HS-27A (cell line): ENCODE measurements at places on chromosomes 12 and 14.

- DNase-seq, result no peak
Observed at GRCh38 chr14:58822856-58823255, 185.1 kb downstream of the DACT1 start.

GRCh38 chr12:47122602-47123001 lies 42.8 kb upstream of the AMIGO2 start:
- no peak for DNase-seq

DNA sequence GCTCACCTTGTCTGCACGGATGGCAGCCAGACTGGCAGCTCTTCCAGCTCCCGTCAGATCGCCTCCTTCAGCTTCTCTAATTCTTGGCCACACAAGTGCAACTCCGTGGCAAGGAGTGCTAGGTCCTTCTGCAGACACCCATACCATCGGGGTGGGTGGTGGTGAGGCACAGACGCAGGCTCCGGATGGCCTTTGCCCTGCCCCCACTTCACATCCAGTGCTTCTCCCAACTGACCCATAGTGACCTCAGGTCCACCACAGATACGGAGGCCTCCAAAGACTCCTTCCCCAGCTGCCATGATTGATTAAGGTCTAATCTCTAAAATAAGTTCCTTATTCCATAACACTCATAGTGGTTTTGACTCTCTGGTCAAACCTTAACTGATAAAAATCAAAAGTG lies 19.9 kb upstream of the CD27 start:
- DNase-seq, result no peak

DNA sequence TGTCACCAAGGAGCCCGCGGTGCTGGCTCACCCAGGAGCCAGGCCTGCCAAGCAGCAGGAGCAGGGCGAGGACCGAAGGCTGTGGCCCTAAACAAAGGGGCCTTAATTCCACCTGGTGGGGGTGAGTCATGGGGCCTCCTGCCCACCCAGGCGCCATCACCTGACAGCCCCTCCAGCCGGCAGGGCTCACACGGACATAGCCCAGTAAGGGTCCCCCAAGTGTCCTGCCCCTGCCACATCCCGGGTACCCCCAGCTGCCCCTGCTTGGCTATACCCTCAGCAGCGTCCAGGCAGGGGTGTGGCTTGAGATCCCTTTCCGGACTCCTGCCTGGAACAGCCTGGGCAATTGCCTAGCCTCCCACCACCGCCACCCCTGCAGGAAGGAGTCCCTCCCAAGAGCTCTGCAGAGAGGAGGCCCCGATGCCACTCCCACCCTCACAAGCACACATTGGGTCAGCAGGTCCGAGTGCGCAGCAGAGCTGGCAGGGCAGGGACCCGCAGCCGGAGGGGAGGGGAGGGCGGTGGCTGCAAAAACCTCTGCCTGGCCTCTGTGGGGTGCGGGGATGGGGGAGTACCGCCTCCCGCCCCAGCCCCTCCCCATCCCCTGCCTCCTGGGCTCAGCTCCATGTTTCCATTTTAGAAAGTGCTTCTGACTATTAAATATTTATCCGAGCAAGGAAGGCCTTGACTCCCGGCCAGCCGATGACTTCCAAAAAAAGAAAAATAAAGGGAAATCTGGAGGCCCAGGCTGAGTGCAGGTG lies 4.6 kb downstream of the AHNAK2 start:
- DNase-seq, result peak; percentile 92

DNA sequence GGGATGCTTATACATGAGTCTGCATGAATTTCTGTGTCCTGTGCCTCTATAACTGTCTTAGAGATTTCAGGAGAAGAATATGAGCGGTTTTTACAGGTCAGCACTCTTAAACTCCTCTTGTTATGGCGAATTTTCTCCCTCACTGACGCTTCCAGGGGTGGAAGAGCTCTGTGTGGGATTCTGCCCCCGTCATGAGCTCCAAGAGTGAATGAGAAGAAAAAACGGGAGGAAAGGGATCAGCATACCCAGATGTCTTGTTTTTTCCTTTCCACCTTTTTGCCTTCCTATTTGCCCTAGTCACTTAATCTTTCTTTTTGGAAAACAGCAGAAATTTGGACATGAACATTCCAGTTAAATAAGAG lies 651 bp downstream of the PFKM start:
- DNase-seq, result peak; percentile 7

- no peak for DNase-seq
Observed at GRCh38 chr14:35403114-35403602, 1.4 kb downstream of the NFKBIA start.

DNA sequence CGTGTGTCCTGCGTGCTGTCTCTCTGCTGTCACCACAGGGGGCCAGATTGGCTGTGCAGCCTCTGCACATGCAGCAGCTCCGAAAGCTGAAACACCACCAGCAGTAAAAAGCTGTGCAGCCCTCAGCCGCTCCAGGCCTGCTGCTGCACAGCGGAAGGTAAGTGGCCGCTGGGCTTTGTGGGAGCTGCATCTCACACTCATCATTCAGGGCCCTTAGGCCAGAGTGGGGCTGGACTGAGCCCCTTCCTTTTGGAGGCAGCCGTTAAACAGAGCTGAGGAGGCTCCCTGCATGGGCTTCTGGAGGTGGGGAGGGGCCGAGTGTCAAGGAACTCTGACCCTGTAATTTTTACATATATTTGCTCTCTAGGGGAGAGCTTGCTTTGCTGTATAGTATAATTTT lies 17.1 kb downstream of the DDX51 start:
- no peak for DNase-seq

DNA sequence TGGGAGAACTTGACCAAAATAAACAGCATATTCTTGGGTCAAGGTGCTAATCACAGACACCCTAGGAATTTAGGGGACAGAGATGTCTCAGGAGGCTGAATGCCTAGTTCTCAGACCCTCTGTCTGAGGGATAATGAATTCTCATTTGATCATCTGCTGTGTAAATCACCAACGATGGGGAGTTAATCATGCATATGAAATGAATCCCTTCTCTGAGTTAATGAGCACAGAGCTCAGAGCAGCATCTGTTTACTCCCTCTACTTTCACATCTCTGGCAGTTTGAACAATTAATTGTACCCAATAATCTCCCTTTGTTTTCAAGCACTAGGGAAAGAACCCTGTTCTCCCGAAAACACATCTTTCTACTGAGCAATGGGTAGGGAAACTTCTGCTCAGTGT lies 129.4 kb upstream of the SRRM4 start:
- DNase-seq, result no peak

- DNase-seq, result no peak
Observed at GRCh38 chr14:25308244-25308643, 258.3 kb upstream of the STXBP6 start.

- no peak for DNase-seq
Observed at GRCh38 chr14:75446447-75446846, 18.6 kb downstream of the JDP2 start.

GRCh38 chr14:80134321-80134720 lies 77.0 kb downstream of the DIO2 start:
- DNase-seq, result no peak

GRCh38 chr14:69612014-69612782 lies 802 bp downstream of the SUSD6 start:
- no peak for DNase-seq

DNA sequence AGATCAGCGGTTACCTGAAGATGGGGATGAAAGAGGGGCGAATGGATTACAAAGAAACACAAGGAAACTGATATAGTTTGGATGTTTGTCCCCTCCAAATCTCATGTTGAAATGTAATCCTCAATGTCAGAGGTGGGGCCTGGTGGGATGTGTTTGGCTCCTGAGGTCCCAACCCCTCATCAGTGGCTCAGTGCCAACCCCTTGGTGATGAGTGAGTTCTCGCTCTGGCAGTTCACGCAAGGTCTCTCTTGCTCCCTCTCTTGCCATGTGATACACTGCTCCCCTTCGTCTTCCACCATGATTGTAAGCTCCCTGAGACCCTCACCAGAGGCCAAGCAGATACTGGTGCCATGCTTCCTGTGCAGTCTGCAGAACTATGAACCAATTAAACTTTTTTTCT lies 28.0 kb downstream of the ITGA7 start:
- no peak for DNase-seq

DNA sequence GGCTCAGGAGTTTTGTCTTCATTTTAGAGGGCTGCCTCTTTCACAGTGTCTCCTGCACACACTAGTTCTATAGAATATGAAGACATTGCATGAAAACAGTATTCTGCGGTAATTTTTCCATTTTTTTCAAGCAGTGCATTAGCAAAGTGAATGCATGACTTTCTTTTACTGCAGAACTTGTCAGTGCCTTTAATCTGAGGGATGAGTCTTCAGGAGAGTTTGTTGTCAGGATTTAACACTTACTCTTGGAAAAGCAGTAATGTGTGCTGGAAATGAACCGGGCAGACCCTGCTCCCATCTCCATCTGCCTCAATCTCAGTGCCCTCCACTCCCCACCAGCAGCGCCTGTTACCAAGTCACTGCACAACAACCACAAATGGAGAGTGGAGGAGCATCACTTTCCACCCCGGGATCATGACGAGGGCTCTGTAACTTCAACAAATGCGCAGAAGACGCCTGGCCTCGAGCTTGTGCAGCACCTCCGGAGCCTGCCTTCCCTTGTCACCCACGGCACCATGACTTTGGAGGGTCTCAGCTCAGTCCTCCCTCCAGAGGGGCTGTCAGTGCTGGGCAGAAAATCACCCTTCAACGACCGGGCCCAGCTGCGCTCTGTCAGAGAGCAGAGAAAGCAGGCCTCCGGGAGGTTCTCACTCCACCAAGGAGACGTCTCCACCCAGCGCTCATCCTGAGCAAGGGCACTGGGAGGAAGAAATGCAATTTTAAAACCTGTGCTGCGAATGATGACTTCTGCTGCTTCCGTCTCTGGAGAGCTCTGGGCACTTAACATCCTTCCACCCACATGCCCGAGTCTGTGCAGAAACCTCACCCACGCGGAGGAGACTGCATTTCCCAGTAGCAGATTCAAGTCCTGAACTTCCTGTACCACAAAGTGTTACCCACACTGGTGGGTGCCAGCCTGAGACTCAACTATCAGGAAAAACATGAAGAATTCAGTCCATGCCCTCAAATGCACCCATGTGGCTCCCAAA lies 255.7 kb downstream of the ADGRD1 start:
- DNase-seq, result no peak

- no peak for DNase-seq
Observed at GRCh38 chr12:48489012-48489411, 6.7 kb downstream of the C12orf54 start.

GRCh38 chr12:25546318-25546717 lies 6.8 kb downstream of the LMNTD1 start:
- DNase-seq, result no peak

DNA sequence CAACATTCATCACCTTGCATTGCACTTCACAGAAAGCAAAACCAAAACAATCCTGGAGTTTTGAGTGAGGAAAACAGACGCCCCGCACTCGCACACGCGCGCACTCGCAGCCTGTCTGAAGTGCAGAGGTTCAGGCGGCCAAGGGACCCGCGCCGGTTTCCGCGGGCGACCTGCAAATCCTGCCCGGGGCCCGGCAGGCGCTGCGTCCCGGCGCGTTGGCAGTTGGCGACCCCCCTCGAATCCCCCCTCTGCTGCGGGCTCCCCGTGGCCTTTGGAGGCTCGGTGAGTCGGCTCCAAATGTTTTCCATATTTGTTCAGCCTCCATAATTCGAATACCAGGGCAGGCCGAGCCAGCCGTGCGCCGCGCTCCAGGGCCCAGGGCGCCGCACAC lies at the start of gene SSPN:
Gene SSPN, plus strand, starts transcription at position 324 of the 391 bp plus-strand sequence. CDS start 100 bp downstream, outside the sequence.
- DNase-seq, result peak; percentile 15

- no peak for DNase-seq
Observed at GRCh38 chr12:55612646-55613045, 24.0 kb upstream of the OR10P1 start.

DNA sequence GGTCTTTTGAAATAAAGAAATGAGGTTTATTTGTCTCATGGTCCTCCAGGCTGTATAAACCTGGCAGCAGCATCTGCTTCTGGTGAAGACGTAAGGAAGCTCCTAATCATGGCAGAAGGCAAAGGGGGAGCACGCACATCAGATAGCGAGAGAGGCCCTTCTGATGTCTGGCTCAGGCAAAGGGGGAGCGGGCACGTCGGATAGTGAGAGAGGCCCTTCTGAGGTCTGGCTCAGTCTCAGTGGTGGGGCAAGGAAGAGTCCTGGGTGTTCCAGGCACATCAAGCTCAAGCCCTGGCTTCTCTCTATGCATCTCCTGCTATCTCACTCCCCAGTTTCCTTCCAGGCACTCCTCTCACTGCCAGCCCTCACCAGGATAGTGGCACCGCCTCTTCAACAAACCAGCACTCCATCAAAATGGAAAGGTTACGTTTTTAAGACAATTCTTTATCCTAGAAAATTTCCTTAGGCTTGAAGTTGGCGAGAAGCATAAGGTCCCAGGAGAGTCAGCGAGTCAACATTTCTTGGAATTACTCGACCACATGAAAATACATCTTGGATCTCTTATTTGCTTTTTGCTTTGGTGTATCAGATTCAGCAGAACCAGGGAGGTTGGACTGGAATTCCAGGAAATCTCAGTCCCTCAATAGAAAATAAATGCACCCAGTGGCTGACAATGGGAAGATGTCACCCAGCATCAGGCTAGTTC lies 189.6 kb upstream of the TMEM132C start:
- DNase-seq, result no peak

GRCh38 chr14:54901380-54902142 lies 1.1 kb downstream of the GCH1 start:
- DNase-seq, result no peak

DNA sequence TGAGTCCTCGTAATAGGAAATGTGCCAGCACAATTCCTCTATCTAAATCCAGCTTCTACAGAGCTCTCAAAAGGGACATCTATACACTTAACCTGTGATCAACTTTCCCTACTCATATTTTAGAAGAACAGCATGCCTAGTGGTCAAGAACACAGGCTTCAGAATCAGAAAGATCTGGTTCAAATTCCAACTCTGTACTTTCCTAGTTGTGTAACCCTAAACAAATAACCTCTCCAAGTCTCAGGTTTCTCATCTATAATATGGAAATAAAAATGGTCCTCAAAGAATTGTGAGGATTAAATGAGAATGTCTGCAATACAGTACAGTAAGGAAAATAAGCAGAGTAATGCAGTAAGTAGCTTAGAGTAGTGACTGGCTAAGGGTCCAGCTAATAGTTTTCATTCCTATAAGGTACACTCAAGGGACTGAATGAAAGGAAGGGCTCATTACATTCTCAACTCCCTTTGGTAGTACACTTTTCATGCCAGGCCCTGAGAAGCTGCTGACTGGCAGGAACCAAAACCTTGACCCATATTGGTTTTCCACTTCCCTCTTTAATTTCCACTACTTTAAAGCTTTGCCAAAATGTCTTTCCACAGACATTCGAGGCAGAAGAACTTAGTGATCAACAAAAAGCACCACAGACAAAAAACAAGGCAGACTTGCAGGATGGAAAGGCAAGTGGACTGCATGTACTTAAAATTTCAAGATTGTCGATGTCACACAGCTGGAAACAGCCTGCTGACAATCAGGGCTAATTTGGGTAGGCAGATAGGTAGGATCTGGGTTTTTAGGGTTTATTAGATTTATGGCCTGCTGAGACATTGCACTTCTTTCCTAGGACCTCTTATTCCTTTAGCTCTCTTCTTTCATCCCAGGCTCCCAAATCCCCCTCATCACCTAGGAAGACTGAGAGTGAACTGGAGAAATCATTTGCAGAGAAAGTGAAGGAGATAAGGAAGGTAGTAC lies 4.3 kb downstream of the CCDC196 start:
- DNase-seq, result no peak

DNA sequence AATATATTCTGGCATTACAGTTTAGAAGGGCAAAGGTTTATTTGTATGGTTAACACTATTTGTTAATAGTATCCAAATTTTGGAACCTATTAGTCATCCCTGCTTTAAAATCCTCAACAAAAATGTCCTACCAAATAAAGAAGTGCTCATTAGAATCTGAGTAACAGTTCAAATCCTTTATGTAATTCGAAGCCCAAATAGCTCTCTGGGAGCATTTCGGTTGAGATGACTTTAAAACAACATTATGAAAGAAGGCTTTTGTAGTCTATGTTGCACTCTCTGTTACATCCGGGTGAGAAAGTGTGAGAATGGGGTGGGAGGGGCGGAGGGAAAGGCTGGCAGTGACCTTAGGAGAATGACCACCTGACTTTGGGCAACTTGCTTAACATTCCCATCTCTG lies 59.7 kb downstream of the SLC38A1 start:
- DNase-seq, result no peak
